ENCODE measurements at places on chromosomes 5 and 9. TPM values are rescaled to one million over a fixed set of nuclear protein-coding genes. Genes with fewer than 3 reads are reported as not detected.

DNA sequence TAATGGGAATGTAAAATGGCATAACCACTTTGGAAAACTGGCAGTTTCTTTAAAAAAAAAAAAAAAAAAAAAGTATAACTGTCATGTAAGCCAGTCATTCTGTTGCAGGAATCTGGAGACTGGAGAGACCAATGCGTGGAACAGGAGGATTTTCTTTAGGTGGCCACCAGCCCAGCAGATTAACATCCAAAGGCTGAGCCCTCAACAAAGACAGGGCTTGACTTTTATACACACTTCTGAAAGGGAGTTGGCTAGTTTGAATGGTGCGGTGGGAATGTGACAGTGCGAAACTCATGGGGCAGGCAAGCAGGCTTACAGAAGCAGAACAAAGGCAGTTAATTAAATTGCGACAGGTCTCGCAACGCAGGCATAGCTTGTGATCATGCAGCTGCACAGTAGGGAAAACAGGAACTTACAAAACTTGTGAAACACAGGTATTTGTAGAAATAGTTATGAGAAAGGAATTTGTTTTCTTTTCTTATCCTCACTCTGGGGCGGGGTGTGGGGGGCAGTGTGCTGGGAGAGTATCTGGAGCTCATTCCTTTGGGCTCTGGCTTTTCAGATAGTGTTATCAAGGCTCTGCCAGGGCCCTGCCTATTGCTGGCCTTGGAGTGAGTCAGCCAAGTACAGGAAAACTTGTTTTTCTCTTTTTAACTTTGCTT, 12.0 kb downstream of the UIMC1 start:
- no peak for DNase-seq

GRCh38 chr5:10645671-10646070, 81.8 kb downstream of the ANKRD33B start:
- no peak for DNase-seq

DNA sequence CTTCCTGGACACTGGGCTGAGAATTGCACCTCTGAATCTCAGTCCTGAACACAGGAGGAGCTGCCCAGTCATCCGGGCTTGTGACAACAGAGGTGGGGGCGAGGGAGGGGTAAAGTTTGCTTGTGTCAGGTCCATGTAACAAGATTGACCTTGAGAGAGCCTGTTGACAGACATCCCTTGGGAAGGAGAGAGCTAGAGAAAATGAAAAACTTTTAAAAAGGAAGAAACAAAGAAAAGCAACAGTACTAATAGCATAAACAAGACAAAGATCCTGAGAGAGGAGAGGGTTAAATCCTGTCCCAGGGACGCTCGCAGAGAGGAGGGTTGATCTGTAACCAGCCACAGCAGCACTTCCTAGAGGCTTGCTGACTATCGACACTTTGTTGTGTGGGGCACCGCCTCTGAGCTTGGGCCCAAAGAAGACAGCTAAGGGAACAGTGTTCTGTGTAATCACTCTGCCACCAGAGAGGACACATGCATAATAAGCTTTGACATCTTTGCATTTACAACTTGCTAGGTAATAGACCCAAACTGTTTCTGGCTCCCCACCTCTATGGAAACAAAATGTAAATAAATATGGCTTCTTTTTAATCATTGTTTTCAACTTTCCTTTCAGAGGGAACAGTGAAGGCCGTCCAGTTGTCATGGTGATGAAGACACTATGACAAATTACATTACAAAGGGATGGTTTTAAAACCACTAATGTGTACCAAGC, 363.7 kb downstream of the CSNK1G3 start:
- no peak for DNase-seq

DNA sequence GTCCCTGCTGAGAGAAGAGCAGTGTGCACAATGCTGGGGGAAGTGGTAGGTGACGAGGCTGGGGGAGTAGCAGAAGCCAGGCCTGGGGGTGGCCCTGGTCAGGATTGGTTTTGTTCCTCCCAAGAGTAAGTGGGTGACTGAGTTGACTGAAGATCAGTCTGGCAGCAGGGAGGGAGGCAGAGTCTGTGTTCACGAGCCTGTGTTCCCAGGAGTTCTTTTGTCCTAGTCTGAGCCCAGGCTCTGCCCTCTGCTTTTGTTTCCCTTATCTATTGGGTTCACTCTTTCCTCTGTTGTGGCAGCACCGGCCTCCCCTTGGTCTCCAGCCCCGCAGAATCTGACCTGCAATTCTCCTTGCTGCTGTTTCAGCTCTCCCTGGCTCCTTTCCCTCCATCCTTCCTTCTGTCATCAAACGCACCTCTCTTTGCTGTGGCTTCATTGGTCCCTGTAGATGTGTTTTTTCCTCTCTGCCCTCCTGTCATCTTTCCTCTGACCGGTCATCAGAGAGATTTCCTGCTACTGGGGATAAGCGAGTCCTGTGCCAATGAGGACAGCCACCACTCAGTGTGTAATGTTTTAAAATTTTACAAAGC, 607.4 kb downstream of the KIF4B start:
- no peak for DNase-seq

GRCh38 chr9:127754099-127755060, 19.3 kb upstream of the TOR2A start:
- DNase-seq = no peak

DNA sequence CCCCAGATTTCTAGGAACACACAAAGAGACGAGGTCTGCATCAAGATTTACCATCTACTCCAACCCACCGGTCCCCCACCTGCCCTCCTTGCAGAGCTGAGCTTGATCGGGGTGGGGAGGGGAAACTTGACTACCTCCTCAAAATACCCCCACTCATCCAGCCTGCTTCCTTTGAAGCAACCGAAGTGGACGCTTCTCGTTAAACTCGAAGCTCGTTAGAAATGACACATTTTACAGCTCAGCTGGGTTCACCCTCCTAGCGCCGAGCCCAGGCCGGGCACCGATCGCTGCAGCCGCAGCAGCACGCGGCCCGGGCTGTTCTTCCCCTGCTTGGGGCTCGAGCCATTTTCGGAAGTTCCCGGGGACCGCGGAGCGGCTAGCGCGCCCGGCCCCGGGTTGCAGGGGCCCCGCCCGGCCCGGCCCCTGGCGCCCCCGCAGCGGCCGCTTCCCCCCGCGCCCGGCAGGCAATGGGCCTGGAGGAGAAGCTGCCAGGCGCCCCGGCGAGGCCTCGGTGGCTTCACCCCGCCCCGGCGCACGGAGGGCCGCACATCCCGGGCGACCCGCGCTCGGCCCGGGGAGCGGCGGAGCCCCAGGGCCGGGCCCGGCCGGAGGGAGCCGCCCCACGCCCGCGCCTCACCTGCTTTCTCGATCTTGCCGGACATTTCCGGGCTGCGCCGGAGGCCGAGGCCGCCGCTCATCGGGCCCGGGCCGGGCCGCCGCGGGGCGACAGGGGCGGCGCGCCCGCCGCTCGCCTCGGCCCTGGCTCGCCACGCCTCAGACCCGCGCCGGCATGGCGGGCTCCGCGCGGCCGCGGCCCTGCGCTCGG, 530 bp downstream of the RAPGEF1 start:
- no peak for DNase-seq

The SPINK7 gene
- not detected for total RNA-seq

GRCh38 chr5:18236386-18236785, 602.1 kb downstream of the TAF11L14 start:
- peak; percentile 19 for DNase-seq

DNA sequence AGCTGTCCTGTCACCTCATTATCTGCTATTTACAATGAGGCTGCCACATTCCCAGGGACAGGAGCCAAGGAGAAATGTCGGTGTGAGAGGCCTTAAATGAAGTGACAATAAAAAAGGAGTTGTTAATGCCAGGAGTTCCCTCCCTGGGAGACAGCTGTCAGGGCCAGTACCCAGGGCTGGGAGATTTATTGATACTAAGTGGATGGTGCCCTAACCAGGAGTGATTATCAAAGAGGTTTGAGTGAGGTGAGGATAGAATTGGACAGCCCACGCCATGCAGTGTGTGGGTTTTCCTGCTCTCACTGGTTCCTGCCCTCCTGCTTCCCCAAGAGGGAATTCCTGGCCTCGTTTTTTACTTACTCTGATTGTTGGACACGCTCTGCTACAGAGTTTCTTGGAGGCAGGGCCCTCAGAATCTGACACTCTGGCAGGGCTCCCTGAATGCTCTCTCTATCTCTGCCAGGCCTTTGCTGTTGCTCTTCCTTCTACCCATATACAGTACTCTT, 150.8 kb downstream of the GRIA1 start:
- no peak for DNase-seq

DNA sequence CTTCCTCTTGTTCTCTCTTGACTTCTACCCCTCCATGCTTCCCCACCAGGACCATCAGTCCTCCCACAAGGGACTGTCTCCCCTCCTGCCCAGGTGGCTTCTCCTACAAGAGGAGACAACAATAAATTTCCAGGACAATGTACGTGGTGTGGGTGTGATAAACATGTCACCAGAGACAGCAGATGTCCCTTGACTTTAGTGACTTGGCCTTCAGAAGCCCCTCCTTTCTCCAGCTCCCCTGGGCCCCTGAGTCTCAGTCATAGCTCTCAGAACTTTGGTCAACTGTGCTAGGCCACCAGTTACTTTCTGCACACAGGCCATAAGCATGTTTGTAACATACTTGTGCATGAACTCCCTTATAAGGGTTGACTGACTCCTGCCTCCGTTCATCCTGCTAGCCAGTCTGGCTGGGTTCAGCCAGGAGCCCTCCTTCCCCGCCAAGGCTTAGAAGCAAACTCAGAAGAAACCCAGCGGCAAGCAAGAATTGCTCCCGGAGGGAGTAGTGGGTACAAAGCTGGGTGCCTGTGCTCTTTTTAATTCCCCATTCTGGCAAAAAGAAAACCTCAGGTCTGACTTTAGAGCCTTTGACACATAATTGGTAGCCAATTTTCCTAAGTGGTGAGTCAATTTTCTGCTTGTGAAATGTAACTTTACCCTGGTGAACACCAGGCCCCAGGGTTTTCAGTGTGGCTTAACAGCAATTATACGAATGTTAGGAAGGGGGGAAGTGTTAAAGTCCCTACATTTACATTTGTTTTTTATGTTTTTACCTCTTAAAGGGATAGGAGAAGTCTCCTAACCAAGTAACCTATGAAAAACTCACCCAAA, 49.2 kb downstream of the EBF1 start:
- DNase-seq = no peak

The CAMK4 gene
- total RNA-seq = 28.0 TPM

GRCh38 chr5:97072696-97073095, 69.7 kb downstream of the LIX1 start:
- DNase-seq = no peak

DNA sequence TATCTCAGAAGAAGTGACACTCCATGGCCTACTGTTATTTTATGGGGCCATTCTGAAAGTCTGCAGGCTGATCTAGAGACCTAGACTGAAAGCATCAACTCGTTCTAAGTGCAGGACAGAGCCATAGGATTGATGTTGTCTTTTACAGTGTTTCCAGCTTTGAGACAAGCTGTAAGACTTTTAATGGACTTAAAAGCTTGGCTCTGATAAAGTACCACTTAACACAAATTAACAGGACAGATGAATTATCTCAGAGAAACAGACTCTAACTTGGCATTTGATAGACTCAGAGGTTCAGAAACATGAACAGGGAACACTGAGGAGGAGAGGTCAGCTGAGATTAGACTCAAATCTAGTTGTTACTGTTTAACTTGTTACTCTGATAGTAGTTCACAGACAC, 203.2 kb downstream of the TLR4 start:
- no peak for DNase-seq

The OCLN gene
- total RNA-seq = 4.0 TPM

DNA sequence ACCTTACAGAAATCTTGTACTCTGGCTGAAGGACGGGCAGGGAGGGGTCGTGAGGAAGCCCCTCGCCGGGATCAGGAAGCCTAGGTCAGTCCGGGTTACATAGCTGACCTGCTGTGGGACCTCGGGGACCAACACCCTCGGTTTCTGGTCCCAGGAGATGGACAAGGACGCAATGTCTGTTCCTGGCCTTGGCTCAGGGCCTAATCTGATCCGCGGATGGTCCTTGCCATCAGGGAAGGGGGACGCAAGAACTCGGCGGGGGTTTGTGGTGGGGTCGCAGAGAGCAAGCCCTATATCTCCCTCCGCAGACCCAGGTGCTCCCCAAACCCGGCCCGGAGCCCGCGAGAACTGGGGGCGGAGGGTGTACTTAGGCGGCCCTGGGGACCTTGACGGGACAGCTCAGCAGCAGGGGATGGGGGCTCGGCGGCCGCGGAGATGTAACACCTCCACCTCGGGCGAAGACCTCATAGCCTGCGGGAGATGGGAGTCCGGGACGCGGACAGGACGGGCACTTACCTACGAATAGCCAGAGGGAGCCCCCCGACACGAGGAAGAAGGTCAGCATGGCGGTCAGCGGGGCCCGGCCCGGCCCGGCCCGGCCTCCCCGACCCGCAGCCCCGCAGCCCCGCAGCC, 353 bp downstream of the ACSL6 start:
- no peak for DNase-seq

GRCh38 chr5:87403409-87403808, 9.3 kb downstream of the CCNH start:
- no peak for DNase-seq

GRCh38 chr5:10351199-10351905, 2.1 kb upstream of the MARCHF6 start:
- peak; percentile 83 for DNase-seq

The UGT3A2 gene
- total RNA-seq = not detected

The PLPP7 gene
- 0.56 TPM for total RNA-seq

The FOXD4L6 gene
- total RNA-seq = 0.13 TPM

DNA sequence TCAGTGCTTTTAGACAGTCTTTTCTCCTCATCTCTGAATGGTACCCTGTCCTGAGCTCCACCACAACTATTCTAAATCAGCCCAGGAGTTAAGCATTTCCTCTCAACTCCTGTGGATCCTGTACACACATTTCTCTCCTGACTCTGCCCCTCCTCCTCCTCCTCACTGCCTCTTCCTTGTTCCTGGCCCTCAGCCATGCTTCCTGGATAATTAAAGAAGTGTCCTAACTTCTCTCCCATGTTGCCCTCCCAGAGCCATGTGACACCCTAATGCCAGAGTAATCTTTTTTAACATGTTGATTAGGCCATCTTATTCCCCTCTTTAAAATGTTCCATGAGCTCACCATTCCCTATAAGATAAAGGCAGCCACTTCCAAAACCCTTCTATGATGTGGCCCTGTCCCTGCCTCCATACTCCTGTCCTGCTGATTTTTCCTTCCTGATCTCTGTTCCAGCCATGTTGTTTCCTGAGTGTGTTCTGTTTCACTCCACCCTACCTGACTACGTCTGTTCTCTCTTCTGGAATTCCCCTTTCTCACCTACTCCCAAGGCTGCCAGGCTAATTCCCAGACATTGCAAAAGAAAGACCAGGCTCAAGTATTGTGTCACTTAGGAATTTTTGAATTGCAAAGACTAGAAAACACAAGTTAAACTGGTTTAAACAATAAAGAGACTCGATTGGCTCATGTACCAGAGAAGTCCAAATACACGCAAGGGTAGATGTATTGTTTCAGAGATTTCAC, 295.2 kb downstream of the MAST4 start:
- DNase-seq = peak; percentile 31

DNA sequence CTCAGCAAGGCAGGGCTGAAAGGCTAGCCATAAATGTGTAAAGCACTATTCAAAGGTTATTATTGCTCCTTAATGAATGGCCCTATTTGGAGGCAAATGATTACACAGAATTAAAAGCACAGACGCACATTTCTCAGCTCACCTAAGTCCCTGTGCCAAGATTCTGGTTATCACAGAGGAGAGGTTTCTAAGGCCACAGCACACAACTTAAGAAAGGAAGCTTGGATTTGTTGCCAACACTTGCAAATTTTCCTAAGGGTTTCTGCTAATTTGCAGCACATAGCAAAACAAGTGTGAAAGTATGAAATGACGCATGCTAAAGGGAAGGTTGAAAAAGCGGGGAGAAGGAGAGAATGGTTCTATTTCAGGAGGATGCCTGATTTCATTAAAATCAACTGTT, 834.1 kb upstream of the C9orf72 start:
- DNase-seq = no peak
